Muscle of back (tissue), 13 donors: ENCODE measurements at places on chromosomes 13 and 19. TPM values are rescaled to one million over a fixed set of nuclear protein-coding genes. Genes with fewer than 3 reads are reported as not detected.

DNA sequence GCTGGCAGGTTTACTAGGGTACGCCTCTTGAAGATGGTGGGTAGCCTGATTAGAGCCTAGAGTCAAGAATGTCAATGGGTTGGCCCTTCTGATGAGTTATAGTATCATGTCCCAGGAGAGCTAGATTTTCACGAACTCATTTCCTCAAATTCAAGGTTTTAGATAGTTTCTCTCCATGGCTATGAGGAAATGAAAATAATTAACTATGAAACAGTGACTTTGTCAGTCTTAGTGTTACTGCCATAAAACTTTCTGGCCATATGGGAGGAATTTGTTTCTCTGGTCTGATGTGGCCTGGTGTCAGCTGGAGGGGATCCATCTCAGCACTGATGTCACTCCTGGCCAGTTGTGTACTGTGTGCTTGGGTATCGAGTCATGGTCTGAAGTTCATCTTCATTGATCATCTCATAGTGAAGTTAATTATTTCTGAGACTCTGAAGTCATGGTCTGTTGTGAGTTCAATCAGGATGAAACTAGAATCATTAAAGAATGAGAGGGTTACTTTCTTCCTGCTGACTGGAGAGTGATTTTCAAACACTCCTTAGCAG lies 49.4 kb upstream of the TNFSF11 start:
- no peak for DNase-seq

DNA sequence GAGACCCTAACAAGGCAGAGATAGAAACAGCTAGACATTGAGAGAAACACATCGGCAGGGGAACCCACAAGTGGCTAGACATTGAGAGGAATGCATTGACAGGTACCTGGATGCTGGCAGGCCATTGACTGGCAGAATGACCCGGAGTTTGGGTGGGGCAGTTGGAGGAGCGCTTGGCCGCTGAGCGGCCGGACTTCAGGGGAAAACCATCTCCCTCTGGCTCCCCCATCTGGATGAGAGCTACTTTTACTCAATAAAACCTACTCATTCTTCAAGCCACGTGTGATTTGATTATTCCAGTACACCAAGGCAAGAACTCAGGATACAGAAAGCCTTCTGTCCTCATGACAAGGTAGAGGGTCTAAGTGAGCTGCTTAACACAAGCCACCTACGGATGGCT lies 473.4 kb downstream of the SLITRK5 start:
- DNase-seq, result no peak

DNA sequence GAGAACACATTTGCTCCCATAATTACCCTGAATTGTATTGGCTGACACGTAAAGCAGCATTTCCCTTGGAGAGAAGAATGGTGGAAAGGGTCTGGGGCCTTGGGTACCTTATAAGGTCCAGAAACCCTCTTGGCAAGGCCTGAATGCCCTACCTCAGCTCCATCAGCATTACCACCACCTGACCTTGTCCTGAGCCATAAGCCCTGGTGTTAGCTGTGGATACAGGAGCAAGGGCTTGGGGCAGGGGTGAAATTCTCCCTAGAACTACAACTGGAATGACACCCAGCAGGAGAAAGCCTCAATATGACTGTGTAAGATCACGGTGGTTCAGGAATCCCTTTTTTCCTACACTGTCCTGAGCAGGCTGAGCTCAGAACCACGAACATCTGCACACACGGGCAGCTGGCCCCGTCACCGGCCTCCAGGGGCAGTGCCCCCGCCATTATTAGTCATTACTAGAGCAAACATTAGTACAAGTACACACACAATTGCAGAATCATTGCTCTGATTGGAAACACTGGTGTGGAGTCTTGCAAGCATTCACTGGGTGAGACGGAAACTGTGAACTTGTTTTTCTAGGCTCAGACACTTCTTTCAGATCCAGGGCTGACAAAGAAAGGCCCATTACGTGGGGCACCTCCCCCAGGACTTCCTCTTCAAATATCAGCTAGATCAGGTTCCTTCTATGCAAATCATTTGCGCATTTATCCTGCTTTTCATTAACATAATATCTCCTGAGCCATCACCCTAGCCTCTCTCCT lies 26.8 kb upstream of the MTIF3 start:
- no peak for DNase-seq

- peak; percentile 60 for DNase-seq
These were observed 1661.6 kb downstream of the SLITRK1 start for GRCh38 chr13:82220641-82221040.

GRCh38 chr19:5403968-5404640 lies 51.1 kb upstream of the ZNRF4 start:
- peak; percentile 87 for DNase-seq

DNA sequence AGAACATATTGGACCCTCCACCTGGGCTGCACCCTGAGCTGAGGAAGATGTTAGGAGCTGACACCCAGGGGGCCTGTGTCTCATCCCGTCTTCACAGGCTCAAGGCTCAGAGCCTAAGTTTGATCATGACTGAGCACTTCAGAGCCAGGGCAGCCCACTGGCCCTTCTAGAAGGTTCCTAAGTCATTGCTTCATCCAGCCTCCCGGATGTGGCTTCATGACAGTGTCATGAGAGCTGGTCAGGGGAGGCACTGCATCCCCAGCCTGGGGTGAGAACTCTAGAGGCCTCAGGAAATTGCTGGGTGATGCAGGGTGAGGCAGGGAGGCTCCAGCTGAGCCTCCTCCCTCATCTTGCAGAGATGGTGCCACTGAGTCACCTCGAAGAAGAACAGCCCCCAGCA lies 24.9 kb upstream of the PIK3R2 start:
- no peak for DNase-seq

GRCh38 chr19:30361721-30362120 lies 10.5 kb upstream of the ZNF536 start:
- no peak for DNase-seq

DNA sequence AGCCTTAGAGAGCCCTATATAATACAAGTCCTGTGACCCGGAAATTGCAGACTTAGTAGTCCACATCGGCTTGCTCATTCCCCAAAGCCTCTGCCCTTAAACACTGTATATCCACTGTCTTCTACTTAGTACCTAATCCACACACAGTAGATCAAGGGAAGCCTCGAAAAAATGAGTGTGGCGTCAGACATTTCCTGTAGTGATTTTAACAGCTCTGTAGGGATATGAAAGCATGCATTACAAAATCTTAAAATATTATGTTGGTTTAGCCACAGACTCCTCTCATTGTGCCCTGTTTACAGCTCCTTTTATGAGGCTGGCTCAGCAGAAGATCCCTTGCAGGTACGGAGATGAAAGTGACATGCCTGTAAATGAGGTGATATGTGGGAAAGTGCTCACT lies 416.3 kb downstream of the LIG4 start:
- no peak for DNase-seq

GRCh38 chr19:36418287-36419001 lies at the start of gene ZFP82:
ZFP82 (minus strand) TSS chr19:36418644; CDS start chr19:36409789, 8,855 bp downstream.
- DNase-seq, result peak; percentile 87

DNA sequence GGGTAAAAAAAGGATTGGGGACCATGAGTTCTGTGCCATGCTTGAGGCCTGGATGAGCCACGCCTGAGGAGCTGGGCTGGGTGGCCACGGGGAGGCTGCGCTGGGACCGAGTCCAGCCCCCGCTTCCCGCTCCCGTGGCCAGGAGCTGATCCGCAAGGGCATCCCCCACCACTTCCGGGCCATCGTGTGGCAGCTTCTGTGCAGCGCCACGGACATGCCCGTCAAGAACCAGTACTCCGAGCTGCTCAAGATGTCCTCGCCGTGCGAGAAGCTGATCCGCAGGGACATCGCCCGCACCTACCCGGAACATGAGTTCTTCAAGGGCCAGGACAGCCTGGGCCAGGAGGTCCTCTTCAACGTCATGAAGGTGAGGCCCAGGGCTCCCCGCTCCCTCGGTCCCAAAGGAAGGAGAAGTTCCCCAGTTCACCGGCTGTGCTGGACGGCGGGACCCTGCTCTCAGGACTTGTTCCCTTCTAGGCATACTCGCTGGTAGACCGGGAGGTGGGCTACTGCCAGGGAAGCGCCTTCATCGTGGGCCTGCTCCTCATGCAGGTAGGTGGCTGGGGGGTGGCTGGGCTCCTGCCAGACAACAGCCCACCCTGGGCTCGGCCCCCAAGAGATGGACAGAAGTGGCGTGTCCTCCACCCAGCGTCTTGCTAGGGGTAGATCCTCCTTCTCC lies 18.9 kb downstream of the EVI5L start:
- no peak for DNase-seq

- no peak for DNase-seq
These were observed 10.3 kb downstream of the ZNF787 start for GRCh38 chr19:56110515-56111448.

DNA sequence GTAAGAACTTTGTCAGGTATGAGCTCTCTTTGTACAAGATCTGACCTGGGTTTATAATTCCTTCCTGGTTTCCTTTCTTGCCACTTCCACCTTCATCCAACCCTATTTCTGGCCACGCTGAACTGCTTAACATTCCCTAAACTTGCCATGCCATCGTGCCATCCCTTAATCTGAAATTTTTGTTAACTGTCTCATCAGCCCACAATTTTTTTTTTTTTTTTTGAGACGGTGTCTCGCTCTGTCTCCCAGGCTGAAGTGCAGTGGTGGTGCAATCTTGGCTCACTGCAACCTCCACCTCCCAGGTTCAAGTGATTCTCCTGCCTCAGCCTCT lies 144.6 kb downstream of the GGACT start:
- DNase-seq, result no peak

GRCh38 chr19:29255912-29256311 lies 43.0 kb upstream of the UQCRFS1 start:
- DNase-seq, result no peak

DNA sequence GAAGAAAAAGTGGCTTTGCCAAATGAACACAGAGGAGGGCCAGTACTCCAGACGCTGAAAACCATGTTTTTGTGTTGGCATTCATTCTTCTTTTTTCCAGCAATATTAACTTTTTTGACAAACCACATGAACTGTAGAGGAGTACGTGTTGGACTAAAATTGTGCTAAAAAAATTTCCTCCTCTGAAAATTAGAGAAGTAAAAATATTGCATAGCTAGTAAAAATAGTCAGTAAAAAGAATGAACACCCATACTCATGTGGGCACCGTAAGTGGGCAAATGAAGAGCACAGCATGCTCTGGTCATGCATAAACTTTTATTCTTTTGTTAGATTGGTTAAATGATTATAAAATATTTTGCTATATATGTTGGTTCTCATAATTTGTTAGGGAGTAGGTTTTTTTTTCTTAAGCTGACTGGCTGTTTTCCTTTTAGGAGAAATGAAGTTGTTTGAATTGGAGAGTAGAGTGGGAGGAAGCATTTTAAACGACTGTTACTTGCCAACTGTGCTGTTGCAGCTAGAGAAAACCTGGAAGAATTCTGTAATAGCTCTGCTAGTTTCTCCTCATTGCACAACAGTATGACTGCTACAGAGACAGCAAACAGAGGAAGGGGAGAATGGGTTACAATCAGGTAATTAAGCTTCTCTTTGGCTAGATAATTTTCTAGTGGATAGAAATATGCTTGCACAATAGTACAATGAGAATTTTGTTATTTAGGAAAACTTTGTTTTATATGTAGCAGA lies 222.4 kb downstream of the KCTD12 start:
- no peak for DNase-seq

GRCh38 chr19:575527-576506 lies 3.4 kb downstream of the BSG start:
- DNase-seq, result no peak

DNA sequence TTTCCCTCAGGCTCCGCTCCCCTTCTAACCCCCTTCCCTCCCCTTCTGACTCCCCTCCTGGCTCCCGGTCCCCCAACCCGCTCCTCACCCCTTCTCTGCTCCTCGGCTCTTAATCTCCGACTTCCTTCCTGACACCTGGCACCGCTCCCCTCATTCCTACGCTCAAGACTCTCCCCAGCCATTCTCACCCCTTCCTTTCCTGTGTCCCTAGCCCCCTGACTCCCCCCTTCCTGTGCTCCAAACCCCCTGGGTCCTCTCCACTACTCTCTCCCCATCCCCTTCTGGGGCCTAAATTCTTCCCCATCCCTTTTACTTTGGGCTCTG lies 658 bp downstream of the CLPP start:
- no peak for DNase-seq

DNA sequence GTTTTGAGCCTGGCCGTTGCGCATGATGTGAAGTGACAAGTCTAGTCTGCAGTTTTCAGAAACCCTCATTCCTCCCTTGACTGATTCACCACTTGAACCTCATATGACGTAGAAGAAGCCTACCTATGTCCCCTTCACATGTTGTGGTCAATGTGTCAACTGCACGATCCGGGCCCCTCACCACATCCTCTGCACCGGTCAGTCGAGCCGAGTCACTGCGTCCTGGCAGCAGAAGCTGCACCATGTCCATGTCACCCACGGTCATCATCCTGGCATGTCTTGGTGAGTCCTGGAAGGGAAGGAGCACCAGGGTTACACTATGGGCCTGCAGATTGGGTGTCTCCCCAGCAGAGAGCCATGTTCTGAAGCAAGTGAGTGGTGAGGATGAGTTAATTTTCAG lies at the start of gene KIR2DL4:
TSS of gene KIR2DL4 (plus strand) at position 201 of the 400 bp plus-strand sequence. CDS start at position 243, 42 bp downstream.
- DNase-seq, result no peak

DNA sequence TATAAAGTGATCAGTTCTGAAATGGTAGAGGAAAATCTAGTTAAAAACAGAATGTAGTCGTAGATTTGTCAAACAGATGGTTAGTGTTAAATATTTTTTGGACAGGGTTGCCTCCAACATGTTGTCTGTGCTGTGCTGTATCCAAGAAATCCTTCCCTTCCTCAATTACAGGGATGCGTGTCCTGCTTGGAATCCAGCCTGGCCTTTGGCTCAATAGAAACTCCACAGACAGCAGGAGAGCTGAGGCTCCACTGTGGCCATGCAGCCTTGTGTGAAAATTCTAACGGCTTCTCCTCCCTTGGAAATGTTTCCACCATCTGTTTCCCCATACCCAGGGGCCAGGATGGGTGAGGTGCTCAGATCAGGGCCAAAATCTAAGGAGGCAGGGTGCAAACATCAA lies 67.7 kb upstream of the USP29 start:
- peak; percentile 95 for DNase-seq

GRCh38 chr19:6518145-6518911 lies 12.5 kb upstream of the TNFSF9 start:
- DNase-seq, result no peak

GRCh38 chr13:59422646-59423045 lies 741.1 kb downstream of the DIAPH3 start:
- DNase-seq, result no peak

GRCh38 chr19:40717325-40717879 lies 490 bp downstream of the ITPKC start:
- DNase-seq, result no peak

CEACAM16 gene
- polyA plus RNA-seq, result 0.91 TPM

PPAN gene
- 19.8 TPM for polyA plus RNA-seq

AKAP11 gene
- polyA plus RNA-seq, result 25.4 TPM

PTGIR gene
- 1.8 TPM for polyA plus RNA-seq

LCP1 gene
- polyA plus RNA-seq, result 10.6 TPM
